Suppressor macrophage treated with lipopolysaccharide for 4 hours (primary cell): ENCODE measurements at places on chromosomes 6 and 20.

DNA sequence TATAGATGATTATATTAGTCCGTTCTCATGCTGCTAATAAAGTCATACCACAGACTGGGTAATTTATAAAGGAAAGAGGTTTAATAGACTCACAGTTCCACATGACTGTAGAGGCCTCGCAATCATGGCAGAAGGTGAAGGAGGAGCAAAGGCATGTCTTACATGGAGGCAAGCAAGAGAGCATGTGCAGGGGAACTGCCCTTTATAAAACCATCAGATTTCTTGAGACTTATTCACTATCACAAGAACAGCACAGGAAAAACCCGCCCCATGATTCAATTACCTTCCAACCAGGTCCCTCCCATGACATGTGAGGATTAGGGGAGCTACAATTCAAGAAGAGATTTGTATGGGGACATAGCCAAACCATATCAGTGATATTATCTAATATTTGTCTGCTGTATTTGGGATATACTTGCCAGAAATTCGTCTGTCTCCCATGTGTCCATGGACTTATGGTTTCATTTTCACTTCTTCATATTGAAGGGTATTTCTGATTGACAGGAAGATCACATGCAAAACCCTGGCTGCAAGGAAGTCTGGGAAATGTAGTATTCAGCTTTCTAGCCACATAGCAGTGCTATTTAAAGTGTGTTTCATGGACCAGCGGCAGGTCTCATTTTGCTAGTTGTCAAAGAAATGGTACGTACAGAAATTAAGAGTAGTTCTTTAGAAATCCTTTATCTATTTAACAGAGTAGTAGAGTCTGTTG lies 50.5 kb upstream of the PAK5 start:
- DNase-seq, result peak; percentile 44

GRCh38 chr20:56829788-56830385 lies 200.8 kb downstream of the TFAP2C start:
- DNase-seq, result no peak

- no peak for DNase-seq
Observed at GRCh38 chr20:50215101-50215690, 24.6 kb downstream of the CEBPB start.

DNA sequence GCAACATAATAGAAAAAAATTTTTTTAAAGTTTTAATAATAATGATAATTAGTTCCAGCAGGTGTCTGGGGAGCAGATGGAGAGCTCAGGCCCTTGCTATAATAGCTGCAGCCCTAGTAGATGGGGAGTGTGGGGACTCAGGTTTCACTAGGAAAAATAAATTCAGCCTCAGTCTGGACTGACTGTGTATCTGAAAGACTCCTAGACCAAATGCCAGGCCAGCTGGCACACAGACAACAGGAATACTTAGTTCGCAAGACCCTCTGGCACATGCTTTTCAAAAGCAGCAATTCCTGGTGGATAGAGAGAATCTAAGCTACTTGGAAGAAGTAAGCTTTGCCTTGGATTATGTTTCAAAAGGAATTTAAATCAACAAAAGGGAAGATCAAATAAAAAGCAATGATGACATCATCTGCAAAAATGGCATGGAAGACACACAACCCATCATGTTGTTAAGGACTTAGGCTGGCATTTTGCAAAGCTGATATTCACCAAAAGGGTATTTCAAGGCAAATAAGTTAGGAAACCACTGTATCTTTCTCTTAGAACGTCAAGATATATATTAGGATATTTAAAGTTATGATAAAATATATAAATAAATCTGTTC lies 107.8 kb downstream of the RNGTT start:
- DNase-seq, result no peak

DNA sequence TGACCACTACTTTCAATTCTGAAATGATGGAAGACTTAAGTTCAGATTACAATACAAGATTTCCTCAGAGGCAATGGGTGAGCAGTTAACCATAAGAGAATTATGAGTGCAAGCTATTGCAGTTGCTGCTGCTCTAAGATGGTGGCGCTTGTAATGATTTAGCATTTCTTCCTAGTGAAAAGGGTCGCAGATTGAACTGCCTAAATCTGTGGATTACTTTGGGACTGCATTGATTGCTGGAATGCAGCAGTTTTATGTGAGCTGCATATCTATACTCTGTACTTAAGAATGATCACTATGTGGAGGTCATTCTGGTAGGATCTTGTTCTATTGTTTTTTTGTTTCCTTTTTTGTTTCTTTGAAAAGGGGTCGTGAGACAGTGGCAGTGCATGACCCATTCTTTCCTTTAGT lies 5.3 kb downstream of the SCAF8 start:
- peak; percentile 59 for DNase-seq

GRCh38 chr20:47280228-47280627 lies 76.3 kb downstream of the ZMYND8 start:
- no peak for DNase-seq

DNA sequence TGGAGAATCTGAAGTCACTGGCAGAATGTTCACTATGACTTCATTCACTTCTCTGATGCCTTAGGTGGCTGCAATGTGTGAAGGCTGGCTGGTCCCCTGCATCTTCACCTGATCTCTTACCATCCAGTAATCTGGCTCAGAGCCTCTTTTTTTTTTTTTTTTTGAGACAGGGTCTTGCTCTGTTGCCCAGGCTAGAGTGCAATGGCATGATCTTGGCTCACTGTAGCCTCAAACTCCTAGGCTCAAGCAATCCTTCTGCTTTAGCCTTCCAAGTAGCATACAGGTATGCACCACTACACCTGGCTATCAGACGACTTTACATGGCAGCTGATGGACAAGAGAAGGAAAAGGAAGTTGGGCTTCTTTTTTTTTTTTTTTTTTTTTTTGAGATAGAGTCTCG lies 25.8 kb upstream of the JARID2 start:
- no peak for DNase-seq
